CD4-positive, alpha-beta T cell treated with Interleukin-1 beta for 1 hour (primary cell): ENCODE measurements at places on chromosomes 5 and 9.

- no peak for DNase-seq
Observed at GRCh38 chr9:105116052-105116868, 128.2 kb upstream of the SLC44A1 start.

- DNase-seq, result no peak
Observed at GRCh38 chr5:158431369-158432029, 572.6 kb upstream of the CLINT1 start.

GRCh38 chr9:69918322-69918721 lies 97.7 kb downstream of the CFAP95 start:
- DNase-seq, result no peak

DNA sequence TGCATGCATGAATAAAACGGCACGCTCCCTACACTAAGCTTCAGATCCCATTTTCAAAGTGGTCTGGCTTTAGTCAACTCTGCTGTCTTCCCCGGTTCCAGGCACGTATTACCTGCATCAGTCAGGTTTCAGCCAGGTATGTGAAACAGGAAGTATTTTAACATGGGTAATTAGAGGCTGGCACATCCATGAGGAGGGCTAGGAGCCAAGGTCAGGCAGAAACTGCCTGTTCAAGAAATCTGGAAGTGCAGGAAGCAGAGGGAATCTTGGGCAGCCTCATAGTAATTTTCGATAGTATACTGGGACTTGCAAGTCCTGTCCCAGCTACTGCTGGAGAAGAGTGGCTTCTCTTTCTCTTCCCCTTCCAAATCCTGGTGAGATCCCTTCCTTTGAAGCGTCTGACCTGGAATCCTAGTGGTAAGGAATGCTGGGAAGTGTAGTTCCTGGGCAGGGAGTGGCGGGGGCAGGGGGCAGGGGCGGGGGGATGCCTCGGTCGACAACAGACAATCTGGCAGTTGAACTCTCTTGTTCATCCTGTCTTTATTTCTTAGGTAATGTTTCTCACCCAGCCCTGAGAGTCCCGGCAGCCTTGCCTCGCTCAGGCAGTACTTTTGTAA lies 403.1 kb downstream of the TLE4 start:
- no peak for DNase-seq

GRCh38 chr5:171617817-171618591 lies 167.6 kb upstream of the SMIM23 start:
- no peak for DNase-seq
